Regular cardiac myocyte (primary cell): ENCODE measurements at places on chromosomes 4 and X. TPM values are rescaled to one million over a fixed set of nuclear protein-coding genes. Genes with fewer than 3 reads are reported as not detected.

The PTTG2 gene
- 0.19 TPM in 1 of 2 replicates, not detected in the other for total RNA-seq

The PDZD4 gene
- 0.19 and 0.56 TPM in 2 replicates for total RNA-seq

The ARX gene
- not detected in 2 replicates for total RNA-seq

The CPZ gene
- total RNA-seq, result 1.5 and 9.0 TPM in 2 replicates

The MAGEA8 gene
- not detected in 2 replicates for total RNA-seq

The PROM1 gene
- total RNA-seq, result 0.38 and 0.85 TPM in 2 replicates

The NEUROG2 gene
- not detected in 2 replicates for total RNA-seq
